Astrocyte (in vitro differentiated cells and primary cell): ENCODE measurements at places on chromosomes 12 and 14. TPM values are rescaled to one million over a fixed set of nuclear protein-coding genes. Genes with fewer than 3 reads are reported as not detected.
A peak's percentile ranks its signal among the peaks of the same experiment; 100 is the strongest.

- no peaks in the 10 kb centered on the region for H3K4me1 ChIP-seq
- no peaks in the 10 kb centered on the region for H3K27me3 ChIP-seq
- no peaks in the 10 kb centered on the region for H3K36me3 ChIP-seq
- H3K27ac ChIP-seq: no peak overlapping the region
- no peak overlapping the region for H3K4me3 ChIP-seq
Observed at GRCh38 chr14:80996049-80996901, 40.9 kb downstream of the TSHR start.

DNA sequence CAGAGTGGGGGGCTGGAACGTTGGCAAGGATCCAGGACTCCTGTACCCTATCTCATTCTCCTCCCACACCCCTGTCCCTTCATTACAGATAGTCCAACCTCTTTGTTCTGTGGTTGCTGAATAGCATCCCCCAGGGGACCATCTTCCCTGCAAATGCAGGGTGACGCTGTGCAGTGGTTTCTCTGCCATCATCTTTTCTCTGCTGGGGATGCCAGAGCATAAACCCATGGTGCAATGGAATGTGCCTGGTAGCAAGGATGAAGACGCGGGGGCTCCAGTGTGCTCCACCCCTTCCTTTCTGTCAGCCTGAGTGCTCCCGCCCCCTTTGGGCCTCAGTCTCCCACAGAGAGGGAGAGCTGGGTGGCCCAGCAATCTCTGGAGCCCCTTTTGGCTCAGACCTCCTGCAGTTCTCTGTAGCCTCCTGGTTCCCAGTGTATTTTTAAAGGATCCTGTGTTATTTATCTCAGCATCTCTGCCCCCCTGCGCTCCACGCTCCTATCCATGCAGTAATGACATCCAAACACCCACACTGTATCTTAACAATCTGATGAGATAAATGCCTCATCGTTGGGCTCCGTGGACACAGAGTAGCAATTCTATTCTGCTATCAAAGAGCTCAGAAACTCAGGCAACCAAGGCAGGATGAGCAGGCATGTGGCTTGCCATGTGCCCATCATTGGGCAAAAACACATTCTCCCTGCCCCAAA is 212.8 kb downstream of the CACNA1C start:
- no peak overlapping the region for H3K4me3 ChIP-seq
- peak overlapping the region; percentile 87 for H3K27ac ChIP-seq
- H3K4me1 ChIP-seq: peaks cover 57% of the 10 kb centered on the region
- H3K36me3 ChIP-seq: no peaks in the 10 kb centered on the region
- H3K27me3 ChIP-seq: no peaks in the 10 kb centered on the region

The L2HGDH gene
- 5.2 and 6.0 TPM in 2 replicates for total RNA-seq

- H3K27me3 ChIP-seq: peaks cover 3% of the 10 kb centered on the region
- no peak overlapping the region for H3K4me3 ChIP-seq
- H3K36me3 ChIP-seq: no peaks in the 10 kb centered on the region
- peaks cover 5% of the 10 kb centered on the region for H3K4me1 ChIP-seq
- no peak for DNase-seq
- no peak overlapping the region for H3K27ac ChIP-seq
Observed at GRCh38 chr14:72471346-72471745, 422.6 kb downstream of the DPF3 start.

The BAZ2A gene
- 105 and 107 TPM in 2 replicates for total RNA-seq

DNA sequence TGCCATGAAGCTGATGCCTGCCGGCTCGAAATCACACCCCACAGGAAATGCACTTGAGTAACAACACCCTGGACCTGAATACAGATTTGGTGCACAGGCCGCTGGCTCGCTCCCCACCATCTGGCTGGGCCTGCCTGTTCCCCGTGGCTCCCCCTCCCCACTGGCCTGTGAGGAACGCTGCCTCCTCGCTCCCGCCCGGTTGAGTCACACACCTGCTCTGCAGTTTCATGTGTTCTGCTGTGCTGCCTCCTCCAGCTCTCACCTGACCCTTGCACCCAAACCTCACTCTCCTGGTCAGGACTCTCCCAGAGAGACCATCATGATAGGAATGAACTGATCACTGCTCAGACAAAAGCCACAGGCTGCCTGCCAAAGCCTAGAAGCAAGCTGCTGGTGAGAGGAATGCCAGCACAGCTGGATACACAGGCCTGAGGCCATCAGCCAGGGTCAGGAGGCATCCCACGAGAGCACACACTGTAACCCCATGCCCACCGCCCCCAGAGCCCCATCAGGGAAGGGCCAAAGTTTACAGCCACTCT is 3.8 kb upstream of the SIVA1 start:
- H3K4me1 ChIP-seq: peaks cover 13% of the 10 kb centered on the region
- H3K27ac ChIP-seq: no peak overlapping the region
- no peaks in the 10 kb centered on the region for H3K27me3 ChIP-seq
- DNase-seq: peak; percentile 14
- no peaks in the 10 kb centered on the region for H3K36me3 ChIP-seq

GRCh38 chr14:105884808-105885281 is 358.5 kb downstream of the TMEM121 start:
- no peaks in the 10 kb centered on the region for H3K36me3 ChIP-seq
- H3K27me3 ChIP-seq: no peaks in the 10 kb centered on the region
- no peak overlapping the region for H3K27ac ChIP-seq

DNA sequence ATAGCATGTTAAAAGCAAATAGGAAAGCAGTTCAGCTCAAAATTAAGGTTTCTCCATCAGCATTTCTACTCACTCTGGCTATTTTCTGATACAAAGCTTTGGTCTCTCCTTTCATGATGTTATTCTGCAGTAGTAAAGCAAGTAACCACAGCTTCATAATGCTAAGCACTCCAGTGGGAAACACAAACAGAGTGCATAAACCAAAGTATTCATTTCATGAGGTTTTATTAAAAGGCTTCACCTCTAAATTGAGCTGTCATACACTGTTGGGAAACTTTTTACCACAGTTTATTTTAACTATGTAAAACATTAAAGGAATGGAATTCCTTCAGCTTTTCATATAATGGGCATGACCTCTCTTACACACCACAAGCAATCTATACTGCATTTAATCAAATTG is 157.9 kb upstream of the LMO3 start:
- H3K27ac ChIP-seq: no peak overlapping the region
- no peaks in the 10 kb centered on the region for H3K27me3 ChIP-seq

The TTC5 gene
- total RNA-seq: 25.4 and 26.1 TPM in 2 replicates

The NRXN3 gene
- 12.6 and 18.0 TPM in 2 replicates for total RNA-seq

GRCh38 chr12:73301530-73301929 is 1029.4 kb downstream of the TRHDE start:
- H3K4me1 ChIP-seq: no peaks in the 10 kb centered on the region
- no peak for DNase-seq
- H3K4me3 ChIP-seq: no peak overlapping the region
- no peaks in the 10 kb centered on the region for H3K36me3 ChIP-seq

The FAM90A1 gene
- not detected in 2 replicates for total RNA-seq

The NPAS3 gene
- 2.2 and 2.6 TPM in 2 replicates for total RNA-seq

The MYO1A gene
- total RNA-seq: 0.34 TPM in 1 of 2 replicates, not detected in the other

DNA sequence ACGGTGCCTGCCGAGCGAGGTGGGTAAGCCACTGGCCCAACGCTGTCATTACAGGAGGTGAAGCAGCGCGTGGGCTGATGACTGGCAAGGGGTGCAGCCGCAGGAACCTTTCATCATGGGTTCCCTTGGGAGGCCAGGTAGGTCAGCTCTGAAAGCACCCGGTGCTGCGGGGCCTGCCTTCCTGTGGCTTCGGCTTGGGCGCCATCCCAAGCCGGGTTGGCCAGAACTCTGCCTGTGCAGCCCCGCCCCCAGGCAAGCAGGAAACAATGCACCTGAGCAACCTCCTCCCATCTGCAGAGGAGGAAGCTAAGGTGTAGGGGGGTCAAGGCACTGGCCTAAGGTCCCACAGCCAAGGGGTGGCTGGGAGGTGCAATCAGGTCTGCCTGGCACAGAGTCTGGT is 20.0 kb upstream of the HHIPL1 start:
- peaks cover 40% of the 10 kb centered on the region for H3K4me1 ChIP-seq
- DNase-seq: no peak
- no peak overlapping the region for H3K27ac ChIP-seq
- H3K4me3 ChIP-seq: no peak overlapping the region
- H3K36me3 ChIP-seq: no peaks in the 10 kb centered on the region
- H3K27me3 ChIP-seq: no peaks in the 10 kb centered on the region

DNA sequence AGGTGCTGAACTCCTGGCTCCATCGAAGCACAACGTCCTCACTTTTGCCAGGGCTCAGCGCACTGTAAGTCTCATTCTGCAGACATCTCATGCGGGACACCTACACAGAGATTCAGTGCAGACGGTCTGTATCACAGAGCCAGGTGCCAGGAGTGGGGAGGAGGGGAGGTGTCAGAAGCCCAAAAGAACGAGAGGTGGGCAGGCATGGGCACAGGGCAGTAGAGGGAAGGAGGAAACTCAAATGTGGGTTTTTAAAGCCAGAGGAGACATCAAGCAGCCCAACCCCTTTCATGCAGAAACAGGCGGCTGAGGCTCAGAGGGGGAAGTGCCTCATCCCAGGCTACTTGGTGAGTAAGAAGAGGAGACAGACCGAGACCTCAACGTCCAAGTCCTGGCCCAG is 2.5 kb upstream of the LPAR5 start:
- H3K4me3 ChIP-seq: no peak overlapping the region
- peaks cover 5% of the 10 kb centered on the region for H3K4me1 ChIP-seq
- H3K27me3 ChIP-seq: no peaks in the 10 kb centered on the region

The GON7 gene
- total RNA-seq: 5.3 and 5.4 TPM in 2 replicates

- H3K27ac ChIP-seq: no peak overlapping the region
- H3K27me3 ChIP-seq: no peaks in the 10 kb centered on the region
- no peaks in the 10 kb centered on the region for H3K36me3 ChIP-seq
- peak; percentile 6 for DNase-seq
- H3K4me1 ChIP-seq: peaks cover 3% of the 10 kb centered on the region
- no peak overlapping the region for H3K4me3 ChIP-seq
Observed at GRCh38 chr12:93991829-93992461, 156.4 kb upstream of the PLXNC1 start.

The TMEM121 gene
- total RNA-seq: 4.0 and 5.2 TPM in 2 replicates

GRCh38 chr12:88781909-88782308 is 201.6 kb upstream of the KITLG start:
- no peaks in the 10 kb centered on the region for H3K27me3 ChIP-seq
- DNase-seq: peak; percentile 13
- no peak overlapping the region for H3K4me3 ChIP-seq
- H3K4me1 ChIP-seq: no peaks in the 10 kb centered on the region

The ATG14 gene
- 10.0 and 11.5 TPM in 2 replicates for total RNA-seq

The CCDC175 gene
- not detected in 2 replicates for total RNA-seq

The CD4 gene
- total RNA-seq: 0.54 and 0.72 TPM in 2 replicates

The CLEC4C gene
- not detected in 2 replicates for total RNA-seq

The OR11H12 gene
- not detected in 2 replicates for total RNA-seq

- DNase-seq: no peak
- peaks cover 4% of the 10 kb centered on the region for H3K4me1 ChIP-seq
- no peak overlapping the region for H3K4me3 ChIP-seq
Observed at GRCh38 chr12:32431025-32431424, 31.7 kb downstream of the FGD4 start.

GRCh38 chr12:79690638-79691510 is at the start of gene PAWR:
PAWR (minus strand) TSS chr12:79690964; CDS start chr12:79690244, 720 bp downstream.
- peak; percentile 95 for DNase-seq
- peak within 1 kb of the TSS; percentile 97 for H3K27ac ChIP-seq
- H3K4me3 ChIP-seq: peak within 1 kb of the TSS; percentile 79
- H3K4me1 ChIP-seq: peaks cover 17% of the 10 kb centered on the region
- no peaks in the 10 kb centered on the region for H3K27me3 ChIP-seq
- H3K36me3 ChIP-seq: no peaks in the 10 kb centered on the region

GRCh38 chr12:5305886-5306545 is 125.9 kb upstream of the NTF3 start:
- H3K4me1 ChIP-seq: no peaks in the 10 kb centered on the region
- H3K4me3 ChIP-seq: no peak overlapping the region
- H3K27me3 ChIP-seq: no peaks in the 10 kb centered on the region
- no peaks in the 10 kb centered on the region for H3K36me3 ChIP-seq
- DNase-seq: no peak
- no peak overlapping the region for H3K27ac ChIP-seq

The RASSF9 gene
- total RNA-seq: 0.62 and 0.68 TPM in 2 replicates

- H3K36me3 ChIP-seq: no peaks in the 10 kb centered on the region
- H3K4me1 ChIP-seq: peaks cover 16% of the 10 kb centered on the region
- no peaks in the 10 kb centered on the region for H3K27me3 ChIP-seq
- no peak overlapping the region for H3K27ac ChIP-seq
- DNase-seq: peak; percentile 50
Observed at GRCh38 chr14:70755655-70756054, 53.7 kb downstream of the MAP3K9 start.

The MTA1 gene
- total RNA-seq: 93.7 and 111 TPM in 2 replicates

GRCh38 chr12:51082561-51083125 is 753 bp downstream of the CSRNP2 start:
- H3K27me3 ChIP-seq: no peaks in the 10 kb centered on the region
- peaks cover 2% of the 10 kb centered on the region for H3K36me3 ChIP-seq

DNA sequence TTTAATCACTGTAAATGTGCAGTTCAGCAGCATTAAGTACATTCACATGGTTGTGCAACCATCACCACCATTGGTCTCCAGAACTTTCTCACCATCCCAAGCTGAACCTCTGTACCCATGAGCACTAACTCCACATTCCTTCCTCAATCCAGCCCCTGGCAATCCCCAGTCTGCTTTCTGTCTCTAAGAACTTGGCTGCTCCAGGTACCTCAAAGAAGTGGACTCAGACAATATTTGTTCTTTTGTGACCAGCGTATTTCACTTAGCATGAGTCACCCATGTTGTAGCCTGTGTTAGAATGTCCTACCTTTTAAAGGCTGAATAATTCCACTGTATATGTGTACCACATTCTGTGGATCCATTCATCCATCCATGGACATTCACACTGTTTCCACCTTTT is 64.6 kb downstream of the SLC24A4 start:
- no peaks in the 10 kb centered on the region for H3K4me1 ChIP-seq
- peaks cover 6% of the 10 kb centered on the region for H3K27me3 ChIP-seq
- no peak overlapping the region for H3K4me3 ChIP-seq
- no peaks in the 10 kb centered on the region for H3K36me3 ChIP-seq

The DEGS2 gene
- 0.07 TPM in 1 of 2 replicates, not detected in the other for total RNA-seq

GRCh38 chr12:100266585-100266834 is 369 bp downstream of the DEPDC4 start:
- H3K36me3 ChIP-seq: no peaks in the 10 kb centered on the region
- H3K4me1 ChIP-seq: peaks cover 12% of the 10 kb centered on the region
- H3K27me3 ChIP-seq: no peaks in the 10 kb centered on the region
- H3K4me3 ChIP-seq: peak overlapping the region; percentile 76
- no peak for DNase-seq
- H3K27ac ChIP-seq: peak overlapping the region; percentile 64

DNA sequence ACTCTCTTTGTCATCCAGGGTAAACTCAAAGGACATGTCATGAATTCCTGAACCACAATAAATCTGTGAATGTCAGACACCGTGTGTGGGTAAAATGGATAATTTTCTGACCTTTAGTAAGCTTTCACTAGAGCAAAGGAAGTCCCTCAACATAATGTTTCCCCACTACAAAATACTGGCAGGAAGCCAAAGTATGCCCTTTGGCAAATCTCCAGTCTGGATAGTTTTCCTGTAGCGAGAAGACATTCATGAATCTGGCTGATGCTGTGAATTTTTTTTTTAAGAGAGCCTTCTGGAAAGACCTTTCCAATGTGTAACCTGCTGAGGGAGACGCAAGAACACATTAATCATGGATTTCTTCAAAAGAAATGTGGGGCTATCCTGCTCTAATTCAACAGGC is 389.6 kb upstream of the DDHD1 start:
- no peaks in the 10 kb centered on the region for H3K27me3 ChIP-seq
- H3K27ac ChIP-seq: no peak overlapping the region
- no peak overlapping the region for H3K4me3 ChIP-seq
- H3K36me3 ChIP-seq: no peaks in the 10 kb centered on the region

The ALG10B gene
- 1.6 and 1.8 TPM in 2 replicates for total RNA-seq

- H3K27me3 ChIP-seq: no peaks in the 10 kb centered on the region
- H3K4me3 ChIP-seq: no peak overlapping the region
- no peaks in the 10 kb centered on the region for H3K36me3 ChIP-seq
- no peak for DNase-seq
Observed at GRCh38 chr12:69433653-69434052, 36.5 kb upstream of the FRS2 start.

GRCh38 chr12:58896278-58896677 is 24.0 kb downstream of the LRIG3 start:
- H3K27ac ChIP-seq: no peak overlapping the region
- H3K27me3 ChIP-seq: no peaks in the 10 kb centered on the region
- H3K4me3 ChIP-seq: no peak overlapping the region
- peaks cover 10% of the 10 kb centered on the region for H3K36me3 ChIP-seq
- H3K4me1 ChIP-seq: peaks cover 5% of the 10 kb centered on the region
- no peak for DNase-seq
